ENCODE measurements at places on chromosomes 16 and 17.

DNA sequence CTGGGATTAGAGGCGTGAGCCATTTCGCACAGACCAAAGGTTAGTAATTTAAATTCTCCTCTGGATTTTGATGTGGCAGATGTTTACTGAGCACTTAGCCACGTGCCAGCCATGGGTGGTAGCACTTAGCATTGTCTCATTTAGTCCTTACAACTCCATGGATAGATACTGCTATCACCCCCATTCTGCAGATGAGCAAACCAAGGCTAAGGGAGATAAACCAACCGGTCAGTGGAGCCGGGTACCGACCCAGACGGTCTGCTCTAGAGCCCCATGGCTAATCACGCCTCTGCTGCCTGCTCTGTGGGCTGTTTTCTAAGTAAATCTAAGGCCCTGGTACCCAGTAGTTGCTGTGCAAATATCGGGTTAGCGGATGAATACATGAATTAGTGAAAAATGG lies 12.6 kb upstream of the ADGRG1 start:
- no peak for DNase-seq

GRCh38 chr17:83187782-83188311 lies 108.4 kb downstream of the METRNL start:
- DNase-seq = no peak

DNA sequence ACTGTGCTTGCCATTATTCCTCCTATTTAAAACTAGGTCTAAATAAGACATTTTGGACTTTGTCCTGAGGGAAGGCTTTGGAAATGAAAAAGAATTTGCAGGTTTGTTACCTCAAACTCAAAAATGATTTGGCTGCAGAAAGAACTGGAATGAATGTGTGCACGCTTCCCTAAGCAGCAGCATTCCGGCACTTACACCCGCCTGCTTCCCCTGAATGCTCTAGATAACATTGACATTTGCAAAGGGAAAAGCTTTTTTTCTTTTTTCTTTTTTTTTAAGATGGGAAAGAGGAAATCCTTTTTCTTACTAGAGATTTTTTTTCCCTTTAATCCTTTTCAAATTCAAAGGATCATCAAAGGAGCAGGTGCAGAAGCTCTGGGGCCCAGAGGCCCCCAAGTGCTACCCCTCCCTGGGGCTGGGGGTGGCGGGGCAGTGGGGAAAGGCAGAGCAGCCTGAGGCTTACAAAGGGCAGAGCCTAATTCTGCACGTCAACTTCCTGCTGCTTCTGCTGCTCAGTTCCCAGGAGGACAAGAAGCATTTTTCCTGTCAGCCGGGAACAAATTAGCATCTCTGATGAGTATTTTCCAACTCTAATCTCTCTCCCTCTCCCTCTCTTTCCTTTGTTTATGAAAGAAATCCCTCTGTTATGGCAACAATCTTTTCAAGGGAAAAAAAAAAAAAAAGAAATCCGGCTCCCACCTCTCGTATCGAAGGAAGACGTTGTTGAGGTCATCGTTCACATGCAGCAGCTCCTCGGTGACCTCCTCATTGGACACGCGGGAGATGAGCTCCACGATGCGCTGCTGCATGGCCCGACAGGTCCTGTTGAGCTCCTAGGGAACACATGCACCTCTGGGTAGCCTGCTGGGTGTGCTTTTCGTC lies 32.1 kb upstream of the SREBF1 start:
- no peak for DNase-seq

DNA sequence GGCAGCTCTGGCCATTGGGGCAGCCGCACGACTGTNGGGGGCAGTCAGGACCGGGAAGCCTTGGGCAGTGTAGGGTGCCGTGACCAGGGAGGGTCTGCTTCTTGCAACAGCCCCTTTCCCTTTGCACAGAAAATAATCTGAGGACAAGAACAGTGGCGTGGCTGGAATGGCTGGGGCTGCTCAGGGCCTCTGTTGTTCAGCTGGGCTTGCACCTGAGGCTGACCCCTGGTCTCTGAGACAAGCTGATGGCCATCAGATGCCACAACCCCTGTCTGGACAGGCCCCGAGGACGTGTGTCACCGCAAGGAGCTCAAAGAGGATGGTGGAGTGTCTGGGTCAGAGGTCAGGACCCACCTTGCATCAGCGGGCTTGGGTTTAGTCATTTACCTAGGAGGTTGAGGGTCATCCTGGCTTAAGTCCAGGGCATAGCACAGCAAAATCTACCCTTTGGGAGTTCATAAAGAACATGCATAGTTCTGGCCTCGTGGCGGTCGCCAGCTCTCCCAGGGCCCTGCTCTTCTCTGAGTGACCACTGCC lies 46.9 kb downstream of the METRNL start:
- DNase-seq = no peak

- DNase-seq = peak; percentile 46
Measured at GRCh38 chr17:4074831-4075495, 67.9 kb downstream of the ZZEF1 start.

DNA sequence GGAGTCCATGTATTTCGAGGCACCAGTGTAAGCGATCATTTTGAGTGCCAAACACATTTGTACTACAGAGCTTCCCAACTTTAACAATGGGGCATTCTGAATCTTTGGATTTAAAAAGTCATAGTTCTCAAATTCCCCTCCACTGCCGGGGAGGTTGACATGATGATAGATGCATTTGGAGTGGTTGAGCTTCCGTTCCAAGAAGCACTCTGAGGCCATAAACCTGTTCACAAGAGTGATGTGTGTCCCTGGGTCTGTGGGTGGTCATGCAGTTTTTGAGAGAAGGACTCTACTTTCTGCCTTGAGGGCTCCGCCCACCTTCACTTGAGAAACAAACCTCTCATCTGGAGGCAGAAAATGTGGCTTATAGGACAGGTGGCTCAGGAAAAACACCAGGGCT lies 43.7 kb downstream of the IRX5 start:
- no peak for DNase-seq

Data from activated CD4-positive, alpha-beta T cell treated with anti-CD3 and anti-CD28 coated beads, Interleukin-2, amount 50 U/mL, for 16 hours (primary cell).